ENCODE measurements at places on chromosomes 3 and 15.

- no peak for DNase-seq
These were observed 419 bp upstream of the CALML4 start for GRCh38 chr15:68205558-68205944.

DNA sequence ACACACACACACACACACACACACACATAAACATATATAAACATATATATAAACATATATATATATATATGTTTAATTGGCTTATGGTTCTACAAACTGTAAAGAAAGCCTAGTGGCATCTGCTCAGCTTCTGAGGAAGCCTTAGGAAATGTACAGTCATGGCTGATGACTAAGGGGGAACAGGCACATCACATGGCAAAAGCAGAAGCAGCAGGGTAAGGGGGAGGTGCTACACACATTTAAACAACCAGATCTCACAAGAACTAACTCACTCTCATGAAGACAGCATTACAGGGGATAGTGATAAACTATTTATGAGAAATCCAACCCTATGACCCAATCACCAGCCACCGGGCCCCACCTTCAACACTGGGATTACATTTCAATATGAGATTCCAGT lies 922.9 kb downstream of the SI start:
- no peak for DNase-seq

- DNase-seq, result no peak
These were observed 144.7 kb upstream of the IQSEC1 start for GRCh38 chr3:13217736-13218540.

DNA sequence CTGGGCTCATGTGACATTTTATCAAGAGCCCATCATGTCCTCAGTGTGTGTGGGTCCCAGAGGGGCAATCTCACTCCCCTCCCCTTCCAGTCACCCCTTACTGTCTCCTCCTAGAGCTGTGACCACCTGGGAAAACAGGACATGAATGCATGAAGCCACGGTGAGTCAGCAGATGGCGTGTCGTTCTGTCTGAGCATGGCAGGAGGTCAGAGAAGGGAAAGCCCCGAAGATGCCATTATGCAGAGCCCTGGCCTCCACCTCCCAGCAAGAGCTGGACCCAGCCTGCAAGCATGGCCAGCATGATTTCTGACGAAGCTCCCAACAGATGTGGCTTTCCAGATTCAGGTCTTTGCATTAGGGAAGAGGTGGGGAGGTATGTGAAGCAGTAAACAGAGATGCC lies 118.5 kb downstream of the TLE3 start:
- no peak for DNase-seq

GRCh38 chr3:175329373-175329772 lies 470.2 kb downstream of the NAALADL2 start:
- no peak for DNase-seq

- DNase-seq, result no peak
These were observed 4.3 kb upstream of the RBP2 start for GRCh38 chr3:139480585-139480984.

DNA sequence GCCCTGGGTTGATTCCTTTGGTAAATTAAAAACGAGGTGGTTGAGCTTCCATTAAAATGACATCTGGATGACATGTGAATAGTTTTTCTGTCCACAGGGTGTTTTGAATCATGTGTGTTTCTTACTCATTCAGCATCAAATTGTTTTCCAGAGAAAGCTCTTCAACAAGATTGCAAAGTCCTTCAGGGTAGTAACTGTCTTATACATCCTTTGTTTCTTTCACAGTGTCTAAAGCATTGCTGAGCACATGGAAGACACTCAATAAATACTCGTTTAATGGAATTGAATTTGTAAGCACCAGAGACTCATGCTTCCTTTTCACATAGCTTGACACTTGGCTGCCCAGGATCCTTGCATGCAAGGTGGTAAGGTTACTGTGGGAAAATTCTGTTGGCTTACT lies 223.1 kb upstream of the CNTN6 start:
- no peak for DNase-seq

DNA sequence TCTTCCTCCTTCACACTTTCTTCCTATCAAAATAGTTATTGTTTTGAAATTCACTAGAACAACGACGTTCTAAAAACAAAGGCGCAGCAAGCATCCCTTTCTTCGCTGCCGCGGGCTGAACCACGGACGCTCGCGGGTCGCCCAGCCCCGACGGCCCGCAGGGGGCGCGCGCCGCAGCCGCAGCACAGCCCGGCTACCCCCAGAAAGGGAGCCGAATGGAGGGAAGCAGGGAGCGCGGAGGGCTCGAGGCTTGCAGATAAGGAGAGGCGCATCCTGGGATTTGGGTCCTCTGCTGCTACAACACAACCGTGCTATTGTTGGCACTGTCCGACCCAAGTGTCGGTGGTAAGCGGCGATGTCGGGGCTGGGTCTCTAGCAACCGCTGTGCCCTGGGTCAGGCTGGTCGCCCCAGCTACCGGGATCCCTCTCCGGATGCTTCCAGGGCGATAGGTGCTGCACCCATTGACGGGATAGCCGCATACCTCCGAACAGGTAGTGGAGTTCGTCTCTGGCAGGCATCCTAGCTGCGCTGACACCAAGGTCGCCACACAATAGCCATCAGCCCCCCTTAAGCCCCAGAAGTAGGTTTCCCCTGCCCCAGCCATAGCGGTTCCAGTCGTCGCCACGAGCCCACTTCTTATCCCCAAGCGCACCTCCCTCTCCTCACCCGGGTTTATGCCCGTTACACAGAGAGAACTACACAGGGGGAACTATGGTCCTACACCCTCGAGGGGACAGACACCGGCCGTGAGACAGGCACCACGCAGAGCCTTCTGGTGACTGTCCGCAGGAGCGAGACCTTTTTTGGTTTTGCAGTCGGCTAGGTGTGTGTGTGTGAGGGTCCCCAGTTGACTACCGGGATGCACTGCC lies 6.0 kb downstream of the ONECUT1 start:
- DNase-seq, result peak; percentile 65

GRCh38 chr3:194100856-194101390 lies 35.0 kb upstream of the HES1 start:
- DNase-seq, result no peak

- no peak for DNase-seq
These were observed 251.9 kb upstream of the TGFBR2 start for GRCh38 chr3:30354513-30354912.

- no peak for DNase-seq
These were observed 21.5 kb upstream of the USP3 start for GRCh38 chr15:63482874-63483323.

DNA sequence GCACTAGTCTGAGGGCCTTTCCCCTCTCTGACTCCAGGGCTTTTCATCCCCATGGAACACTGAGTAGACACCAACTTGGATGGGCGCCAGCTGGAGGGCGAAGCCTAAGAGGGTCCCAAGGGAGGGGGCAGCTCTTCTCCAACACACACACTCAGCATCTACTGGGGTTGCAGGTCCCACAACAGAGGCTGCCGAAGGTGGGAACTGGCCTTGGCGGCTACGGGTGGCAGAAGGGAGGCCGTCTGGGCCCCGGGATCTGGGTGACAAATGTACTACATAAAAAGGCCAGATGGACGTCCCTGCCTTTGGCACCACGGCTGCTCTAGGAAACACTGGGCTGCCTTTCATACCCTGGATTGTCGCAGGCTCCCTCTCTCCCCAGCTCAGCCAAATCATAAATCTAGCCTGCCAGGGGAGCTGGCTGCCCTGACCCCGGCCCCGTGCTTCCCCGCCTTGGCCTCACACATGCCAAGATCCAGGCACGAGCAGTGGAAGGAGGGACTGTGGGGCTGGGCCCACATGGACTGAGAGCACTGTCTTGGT lies 31.5 kb downstream of the SEMA5B start:
- no peak for DNase-seq
